ENCODE measurements at places on chromosomes 7 and 10. TPM values are rescaled to one million over a fixed set of nuclear protein-coding genes. Genes with fewer than 3 reads are reported as not detected.

DNA sequence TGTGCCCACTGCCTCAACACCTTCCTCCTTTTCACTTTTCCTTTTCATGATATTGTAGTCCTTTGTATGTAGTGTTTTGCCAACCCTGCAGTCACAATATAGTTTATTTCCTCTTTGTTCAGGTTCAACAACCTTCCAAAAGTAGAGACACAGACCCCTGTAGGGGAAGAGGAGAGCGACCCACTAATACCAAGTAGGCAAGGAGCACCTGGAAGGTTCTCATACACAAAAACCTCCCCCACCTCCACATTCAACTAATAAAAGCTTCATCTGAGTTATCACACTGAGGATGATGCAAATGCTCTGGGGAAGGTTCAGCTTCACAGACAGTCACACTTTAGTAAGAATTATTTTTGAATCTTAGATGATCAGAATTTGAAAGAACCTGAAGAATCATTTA is 41.6 kb downstream of the PIK3AP1 start:
- DNase-seq: no peak

- DNase-seq: no peak
Measured at GRCh38 chr7:101119876-101120275, 7.0 kb upstream of the SERPINE1 start.

- peak; percentile 39 for DNase-seq
Measured at GRCh38 chr7:101299511-101300464, 21.8 kb downstream of the IFT22 start.

DNA sequence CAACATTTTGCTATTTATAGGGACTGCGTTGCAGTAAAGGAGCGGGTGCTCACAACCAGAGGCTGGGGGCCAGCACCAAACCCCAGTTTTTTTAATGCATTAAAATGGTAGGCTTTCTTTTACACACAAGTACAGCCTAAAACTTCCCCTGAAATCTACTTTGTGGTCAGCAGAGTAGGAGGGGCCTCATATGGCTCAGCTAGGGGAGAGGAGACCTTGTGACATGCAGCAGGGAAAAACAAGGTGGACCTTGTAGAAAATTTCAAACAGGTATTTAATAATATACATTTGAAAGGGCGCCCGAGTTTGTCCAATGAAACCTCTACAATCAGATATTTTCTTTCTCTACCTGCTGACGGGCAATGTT is 1.4 kb downstream of the CCDC136 start:
- DNase-seq: no peak

- no peak for DNase-seq
Measured at GRCh38 chr10:11144626-11145494, 127.2 kb downstream of the CELF2 start.

- no peak for DNase-seq
Measured at GRCh38 chr7:155464183-155464582, 6.3 kb downstream of the EN2 start.

DNA sequence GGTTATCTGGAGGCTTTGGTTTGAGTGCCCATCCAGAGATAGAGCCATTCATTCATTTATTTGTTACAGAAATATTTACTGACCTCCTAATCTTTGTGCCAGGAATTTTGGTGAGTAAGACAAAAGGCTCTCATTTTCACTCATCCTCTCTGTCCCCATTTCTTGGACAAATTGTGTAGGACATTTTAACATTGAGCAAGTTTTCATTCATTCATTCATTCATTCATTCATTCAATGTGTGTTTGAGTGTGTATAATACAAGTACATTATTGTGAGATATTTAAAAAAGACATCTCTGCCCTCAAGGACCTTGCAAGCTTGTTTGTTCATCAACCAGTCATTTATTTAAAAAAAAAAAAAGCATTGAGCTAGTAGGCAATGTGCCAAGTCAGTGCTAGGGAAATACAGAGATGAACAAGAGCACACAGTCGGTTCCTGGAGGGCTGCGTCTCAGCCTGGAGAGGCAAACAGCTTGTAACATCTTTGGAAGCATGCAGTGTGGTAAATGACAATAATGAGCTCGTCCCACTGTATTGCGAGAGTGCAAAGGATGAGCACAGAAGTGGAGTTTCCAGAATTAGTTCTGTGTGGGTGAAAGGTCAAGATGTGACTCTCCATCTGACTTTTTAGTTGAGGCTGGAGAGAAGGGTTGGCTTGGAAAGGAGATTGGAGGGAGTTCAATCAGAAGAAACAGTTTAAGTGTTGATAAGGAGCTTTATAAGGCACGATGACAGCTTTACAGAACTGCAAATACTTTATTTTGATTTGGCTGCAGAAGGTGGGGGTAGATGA is 50.5 kb upstream of the HBP1 start:
- no peak for DNase-seq

GRCh38 chr10:28072573-28072972 is 73.7 kb upstream of the ODAD2 start:
- no peak for DNase-seq

DNA sequence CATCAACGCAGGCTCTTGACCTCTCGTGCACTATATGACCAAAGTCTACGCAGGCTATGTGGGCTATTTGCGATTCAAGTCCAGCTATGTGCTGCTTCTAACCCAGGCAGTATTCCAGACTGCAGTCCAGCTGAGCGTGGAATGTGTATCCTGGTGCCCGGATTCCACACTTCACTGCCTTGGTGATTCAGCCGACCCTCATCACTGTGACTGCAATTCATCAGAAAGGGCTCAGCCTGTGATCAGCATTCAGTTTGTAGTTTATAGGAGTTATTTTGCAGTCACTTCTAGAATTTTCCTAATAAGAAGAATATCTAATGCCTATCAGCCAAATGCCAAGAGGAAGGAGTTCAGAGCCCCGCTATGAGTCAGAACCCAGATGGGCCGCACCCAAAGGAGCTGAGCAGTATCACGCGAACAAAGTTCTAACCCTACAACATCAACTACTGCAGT is 119.8 kb upstream of the LANCL2 start:
- DNase-seq: no peak

- DNase-seq: no peak
Measured at GRCh38 chr7:45149606-45150005, 8.0 kb upstream of the RAMP3 start.

- no peak for DNase-seq
Measured at GRCh38 chr10:118901906-118902305, 127.6 kb upstream of the NANOS1 start.

- no peak for DNase-seq
Measured at GRCh38 chr10:131902211-131902610, 1.4 kb downstream of the PPP2R2D start.

GRCh38 chr7:112858838-112859237 is 68.6 kb upstream of the TMEM168 start:
- no peak for DNase-seq

DNA sequence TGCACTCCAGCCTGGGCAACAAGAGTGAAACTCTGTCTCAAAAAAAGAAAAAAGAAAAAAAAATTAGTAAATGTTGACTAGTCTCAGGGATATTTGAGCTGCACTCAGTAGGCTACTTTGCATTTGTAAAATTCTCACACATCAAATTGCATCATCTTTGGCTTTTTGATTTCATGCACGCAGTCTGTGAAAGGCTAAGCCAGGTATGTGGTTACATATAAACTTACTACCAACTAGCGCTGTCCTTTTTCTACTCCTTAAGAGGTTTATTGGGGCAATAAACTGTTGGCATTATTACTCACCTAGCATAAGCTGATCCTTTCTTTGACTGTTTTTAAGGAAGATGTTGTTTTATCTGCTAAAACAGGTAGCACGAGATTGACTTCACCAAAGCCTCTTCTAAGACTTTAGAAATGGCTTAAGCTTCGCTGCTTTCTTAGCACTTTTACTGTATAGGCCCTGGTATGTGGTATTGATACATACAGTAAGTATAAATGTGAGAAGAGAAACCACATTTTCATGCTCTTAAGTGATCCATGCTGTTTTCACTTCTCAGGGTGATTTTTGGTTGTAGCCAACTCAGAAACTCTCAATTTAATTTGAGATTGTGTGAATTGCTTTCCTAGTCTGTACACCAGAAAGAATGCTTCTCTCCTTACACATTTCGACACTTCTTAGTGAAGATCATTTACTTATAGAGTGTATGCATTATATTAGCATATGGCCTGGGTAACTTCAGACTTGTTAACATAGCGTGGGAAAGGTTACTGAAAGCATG is 323.9 kb downstream of the AUTS2 start:
- no peak for DNase-seq

- DNase-seq: no peak
Measured at GRCh38 chr10:102948786-102949185, 30.7 kb downstream of the CNNM2 start.

DNA sequence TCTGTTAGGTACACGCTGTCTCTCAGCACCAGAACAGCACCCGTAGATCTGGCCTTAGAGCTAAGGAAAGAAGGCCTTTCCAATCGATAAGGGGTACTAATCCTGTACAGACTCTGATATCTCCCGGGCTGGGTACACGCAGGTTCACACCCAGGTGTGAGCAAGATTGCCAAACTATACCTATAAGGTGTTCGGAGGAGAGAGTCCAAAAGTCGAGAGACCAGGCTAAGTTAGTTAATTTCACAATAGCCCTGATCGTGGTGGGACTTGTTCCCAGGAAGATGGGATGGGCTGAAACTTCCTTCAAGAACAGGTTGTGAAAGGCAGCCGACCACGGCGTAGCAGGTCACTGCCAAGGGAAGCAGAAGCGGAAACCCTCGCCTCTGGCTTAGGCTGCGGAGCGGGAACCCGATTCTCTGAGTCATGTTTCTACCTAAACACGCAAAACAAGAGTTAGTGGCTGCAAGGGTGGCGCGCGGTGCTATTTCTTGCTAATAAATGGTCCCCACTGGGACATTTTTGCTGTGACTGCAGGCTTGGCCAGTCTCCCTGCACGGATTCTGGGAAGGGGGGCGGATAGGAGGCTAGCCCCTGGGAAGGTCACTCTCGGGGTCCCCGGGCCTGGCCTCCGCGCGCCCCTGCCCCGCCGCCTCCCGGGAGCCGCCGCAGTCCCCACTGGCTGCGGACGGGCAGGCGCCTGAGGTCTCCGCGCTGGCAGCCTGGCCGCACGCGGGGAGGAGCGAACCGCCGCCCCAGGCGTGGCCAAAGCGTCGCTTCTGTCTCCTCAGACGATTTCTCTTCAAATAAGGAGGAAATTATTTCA is 75.4 kb upstream of the PDSS1 start:
- peak; percentile 78 for DNase-seq

DNA sequence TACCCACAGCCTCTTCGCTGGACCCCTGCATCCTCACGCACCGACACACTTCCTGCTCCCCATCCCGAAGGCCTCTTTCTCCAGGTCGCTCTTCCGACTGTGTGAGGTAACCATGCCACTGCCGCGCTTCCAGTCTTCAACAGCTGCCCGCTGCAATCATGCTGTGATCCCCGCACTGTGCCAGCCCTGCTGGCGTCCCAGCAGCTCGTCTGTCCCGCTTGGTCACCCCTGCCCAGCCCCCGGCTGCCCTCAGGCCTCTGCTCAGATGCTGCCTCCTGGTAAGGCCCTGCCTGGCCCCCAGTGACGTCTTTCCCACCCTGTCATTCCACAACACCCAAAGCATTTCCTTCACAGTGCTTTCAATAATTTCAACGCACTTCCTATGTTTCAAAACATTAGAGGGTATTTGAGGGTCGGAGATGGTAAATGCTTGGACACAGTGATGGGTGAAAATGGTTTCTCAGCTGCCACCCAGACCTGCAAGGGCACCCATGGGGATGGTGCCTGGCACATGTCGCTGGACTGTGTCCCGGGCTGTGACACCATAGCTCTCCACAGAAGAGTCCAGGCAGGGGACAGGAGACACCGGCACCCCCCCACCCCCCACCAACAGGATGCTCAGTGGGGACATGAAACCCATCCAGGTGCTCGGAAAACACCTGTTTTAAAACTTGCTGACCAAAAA is 125.2 kb downstream of the MAD1L1 start:
- DNase-seq: no peak

DNA sequence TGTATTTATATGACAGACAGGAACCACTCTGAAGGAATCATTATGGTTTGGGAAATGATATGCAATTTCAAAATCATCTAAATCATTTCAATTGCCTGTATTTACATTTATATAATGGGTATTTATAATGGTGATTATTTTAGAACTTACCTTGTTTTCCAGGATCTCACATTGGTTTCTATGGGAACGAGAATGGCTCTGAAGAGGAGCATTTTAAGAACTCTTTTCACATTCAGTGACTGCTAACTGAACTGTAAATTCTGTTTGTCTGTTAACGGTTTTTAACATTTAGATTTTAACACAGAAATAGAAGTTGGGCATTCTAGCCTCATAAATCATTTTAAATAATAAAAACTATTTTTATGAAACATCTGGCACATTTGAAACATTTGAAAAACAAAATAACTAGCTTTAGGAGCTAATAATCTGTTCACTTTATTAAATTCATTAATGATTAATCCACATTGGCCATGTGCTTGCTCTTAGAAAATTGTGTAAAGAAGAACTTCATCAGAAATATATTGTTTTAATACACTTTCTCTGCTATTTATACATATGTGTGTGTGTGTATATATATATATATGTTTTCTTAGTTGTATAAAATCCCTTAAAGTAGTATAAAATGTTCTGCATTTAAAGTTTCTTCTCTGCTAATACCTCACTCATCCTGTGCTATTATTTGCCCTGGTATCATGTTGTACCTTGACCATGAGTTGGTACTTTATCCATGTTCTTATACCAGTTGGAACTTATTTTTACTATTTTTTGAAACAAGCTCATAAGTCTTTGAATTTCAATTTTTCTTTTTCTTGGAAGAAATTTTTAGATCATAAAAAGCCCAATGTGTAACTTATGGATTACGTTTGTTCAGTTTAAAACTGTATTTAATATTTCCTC is 8.7 kb upstream of the SEM1 start:
- DNase-seq: no peak

DNA sequence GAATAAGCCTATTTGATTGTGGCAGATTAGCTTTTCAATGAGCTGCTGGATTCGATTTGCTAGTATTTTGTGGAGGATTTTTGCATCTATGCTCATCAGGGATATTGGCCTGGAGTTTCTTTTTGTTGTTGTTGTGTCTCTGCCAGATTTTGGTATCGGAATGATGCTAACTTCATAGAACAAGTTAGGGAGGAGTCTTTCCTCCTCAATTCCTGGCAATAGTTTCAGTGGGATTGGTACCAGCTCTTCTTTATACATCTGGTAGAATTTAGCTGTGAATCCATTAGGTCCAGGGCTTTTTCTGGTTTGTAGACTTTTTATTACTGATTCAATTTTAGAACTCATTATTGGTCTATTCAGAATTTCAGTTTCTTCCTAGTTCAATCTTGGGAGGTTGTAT is 43.4 kb upstream of the KLF14 start:
- no peak for DNase-seq

- no peak for DNase-seq
Measured at GRCh38 chr7:33922820-33923219, 17.5 kb downstream of the BMPER start.

- no peak for DNase-seq
Measured at GRCh38 chr7:142139597-142140400, 28.3 kb downstream of the MGAM2 start.

GRCh38 chr7:50496569-50496968 is 46.4 kb upstream of the FIGNL1 start:
- no peak for DNase-seq

- no peak for DNase-seq
Measured at GRCh38 chr7:128177768-128178550, 63.1 kb upstream of the LEP start.

TSPAN33 gene
- 10.0 TPM for total RNA-seq

BEND7 gene
- total RNA-seq: 33.4 TPM

LEP gene
- total RNA-seq: 0.09 TPM

HMX3 gene
- total RNA-seq: 1.4 TPM

DPYSL4 gene
- 0.55 TPM for total RNA-seq

AKR1C8 gene
- total RNA-seq: not detected

PTPRN2 gene
- 12.5 TPM for total RNA-seq

ASB10 gene
- not detected for total RNA-seq

CD36 gene
- 25.0 TPM for total RNA-seq

ASIC3 gene
- total RNA-seq: 1.2 TPM

CHST3 gene
- 1.1 TPM for total RNA-seq

CYP26C1 gene
- 0.14 TPM for total RNA-seq

DNAH11 gene
- total RNA-seq: 0.03 TPM

Data from mucosa of descending colon (tissue), 3 donors.